ENCODE measurements at places on chromosomes 11 and 22. TPM values are rescaled to one million over a fixed set of nuclear protein-coding genes. Genes with fewer than 3 reads are reported as not detected.

The DRD2 gene
- not detected for total RNA-seq

DNA sequence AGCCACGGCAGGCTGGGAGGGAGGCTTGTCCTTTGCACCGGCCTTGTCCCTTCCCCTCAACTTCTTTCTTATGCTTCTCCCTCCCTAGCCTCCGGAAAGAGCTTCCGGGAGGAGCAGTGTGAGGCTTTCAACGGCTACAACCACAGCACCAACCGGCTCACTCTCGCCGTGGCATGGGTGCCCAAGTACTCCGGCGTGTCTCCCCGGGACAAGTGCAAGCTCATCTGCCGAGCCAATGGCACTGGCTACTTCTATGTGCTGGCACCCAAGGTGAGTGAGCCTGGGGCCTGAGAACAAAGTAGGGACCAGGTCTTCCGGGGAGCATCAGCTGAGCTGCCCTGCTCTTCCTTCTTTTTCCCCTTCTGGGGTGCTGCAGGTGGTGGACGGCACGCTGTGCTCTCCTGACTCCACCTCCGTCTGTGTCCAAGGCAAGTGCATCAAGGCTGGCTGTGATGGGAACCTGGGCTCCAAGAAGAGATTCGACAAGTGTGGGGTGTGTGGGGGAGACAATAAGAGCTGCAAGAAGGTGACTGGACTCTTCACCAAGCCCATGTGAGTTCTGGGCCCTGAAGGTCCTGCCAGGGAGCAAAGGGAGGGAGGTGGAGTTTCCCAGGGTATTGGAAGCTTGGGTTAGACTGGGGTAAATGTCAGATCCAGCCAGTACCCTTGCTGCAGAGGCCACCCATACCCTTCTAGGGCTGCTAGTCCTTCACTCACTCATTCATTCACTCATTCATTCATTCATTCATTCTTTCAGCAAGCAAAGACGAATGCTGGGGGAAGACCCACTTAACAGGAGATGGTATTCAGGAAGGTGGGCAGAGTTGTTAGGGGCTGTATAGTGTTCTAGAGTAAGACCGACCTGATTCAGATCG is 22.6 kb downstream of the ADAMTS15 start:
- no peak for DNase-seq

- no peak for DNase-seq
Measured at GRCh38 chr11:129455756-129456655, 80.4 kb downstream of the BARX2 start.

- DNase-seq, result no peak
Measured at GRCh38 chr11:128720522-128720985, 26.7 kb downstream of the FLI1 start.
